ENCODE measurements at places on chromosomes 7 and 10.

GRCh38 chr10:42933448-42934340 is 143.2 kb upstream of the RET start:
- no peaks in the 10 kb centered on the region for H3K36me3 ChIP-seq
- no peak for DNase-seq
- no peaks in the 10 kb centered on the region for H3K4me1 ChIP-seq

DNA sequence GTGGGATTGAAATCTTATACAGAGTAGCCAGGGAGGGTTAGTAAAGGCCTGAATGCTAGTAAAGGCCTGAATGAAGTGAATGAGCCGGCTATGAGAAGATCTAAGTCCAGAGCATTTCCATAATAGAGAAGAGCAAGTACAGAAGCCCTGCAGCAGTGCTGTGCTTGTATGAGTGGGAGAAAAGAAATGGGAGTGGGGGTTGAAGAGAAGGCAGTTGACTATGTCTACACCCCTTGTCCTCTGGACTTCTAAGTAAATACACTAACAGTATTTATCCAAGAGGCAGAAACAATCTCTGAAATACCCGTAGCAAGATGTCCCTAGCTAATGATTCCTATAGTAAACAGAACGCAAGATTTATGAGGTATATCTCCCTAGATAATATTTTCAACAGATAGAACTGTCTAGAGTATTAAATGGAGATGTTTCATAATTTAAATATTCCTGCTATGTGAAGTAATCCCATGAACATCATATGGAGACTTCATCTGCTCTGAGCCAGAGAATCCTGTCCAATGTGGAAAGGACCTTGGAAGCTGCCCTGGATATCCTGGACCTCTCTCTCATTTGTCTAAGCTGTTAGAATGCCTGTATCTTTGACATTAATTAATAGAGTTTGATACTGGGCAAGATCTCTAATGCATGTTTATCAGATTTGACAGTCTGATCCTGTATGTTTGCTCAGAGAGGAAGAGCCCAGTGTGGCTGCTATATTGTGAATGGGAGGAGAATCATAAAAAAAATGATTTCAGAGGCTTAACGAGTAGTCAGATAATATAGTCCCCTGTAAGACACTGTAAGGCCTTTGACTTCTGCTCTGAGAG is 171.6 kb downstream of the LRRN3 start:
- no peak overlapping the region for H3K27ac ChIP-seq
- no peaks in the 10 kb centered on the region for H3K27me3 ChIP-seq
- H3K4me1 ChIP-seq = no peaks in the 10 kb centered on the region
- no peaks in the 10 kb centered on the region for H3K36me3 ChIP-seq
- H3K4me3 ChIP-seq = no peak overlapping the region

DNA sequence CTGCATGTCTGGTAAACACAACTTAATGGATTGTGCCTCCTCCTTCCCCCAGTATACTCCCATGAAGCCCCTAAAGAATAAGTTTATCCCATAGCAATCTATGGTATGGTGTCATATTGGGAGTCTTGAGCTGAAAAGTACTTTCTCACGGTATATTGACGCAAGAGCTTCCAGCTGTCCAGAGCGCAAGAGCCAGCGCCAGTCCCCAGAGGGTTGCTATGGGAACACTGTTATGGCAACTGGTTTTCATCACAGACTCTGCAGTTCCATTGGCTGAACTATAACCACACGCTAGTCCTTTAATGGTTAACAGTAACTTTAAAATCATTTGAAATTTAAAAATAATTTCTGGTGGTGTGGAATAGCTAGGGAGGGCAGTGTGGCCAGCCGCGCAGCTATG is 46.9 kb downstream of the PRPF18 start:
- no peak overlapping the region for H3K4me3 ChIP-seq
- H3K27ac ChIP-seq = no peak overlapping the region
- H3K36me3 ChIP-seq = peaks cover 31% of the 10 kb centered on the region
- no peak for DNase-seq
- H3K27me3 ChIP-seq = no peaks in the 10 kb centered on the region

GRCh38 chr10:69404786-69405185 is 11.9 kb downstream of the TACR2 start:
- no peaks in the 10 kb centered on the region for H3K27me3 ChIP-seq
- H3K4me1 ChIP-seq = no peaks in the 10 kb centered on the region
- no peak overlapping the region for H3K27ac ChIP-seq
- H3K36me3 ChIP-seq = peaks cover 25% of the 10 kb centered on the region
- DNase-seq = no peak
- no peak overlapping the region for H3K4me3 ChIP-seq

GRCh38 chr7:38973760-38974159 is 3.9 kb upstream of the POU6F2 start:
- DNase-seq = no peak
- H3K27me3 ChIP-seq = peaks cover 10% of the 10 kb centered on the region
- H3K4me3 ChIP-seq = no peak overlapping the region
- no peak overlapping the region for H3K27ac ChIP-seq

GRCh38 chr7:49398236-49398635 is 375.2 kb upstream of the VWC2 start:
- H3K4me3 ChIP-seq = no peak overlapping the region
- no peaks in the 10 kb centered on the region for H3K4me1 ChIP-seq
- no peaks in the 10 kb centered on the region for H3K27me3 ChIP-seq
- DNase-seq = no peak
- no peaks in the 10 kb centered on the region for H3K36me3 ChIP-seq
- H3K27ac ChIP-seq = no peak overlapping the region

DNA sequence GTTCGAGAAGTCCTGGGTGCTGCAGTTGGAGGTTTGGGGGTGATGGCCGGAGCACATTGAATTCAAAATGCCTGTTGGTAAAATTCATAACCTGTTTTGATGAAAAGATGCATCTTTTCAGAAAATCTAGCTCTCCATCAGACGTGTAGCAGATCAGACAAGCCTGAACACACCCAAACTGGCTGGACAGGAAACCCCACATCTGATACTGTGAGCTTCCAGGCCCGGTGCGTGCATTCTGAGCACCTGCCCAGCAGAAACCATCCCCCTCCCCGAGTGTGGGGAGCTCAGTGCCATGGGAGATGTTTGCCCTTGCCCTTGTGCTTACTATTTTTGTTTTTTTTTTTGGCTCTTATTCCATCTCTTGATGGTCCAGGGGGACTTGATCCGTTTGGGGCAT is 417.1 kb downstream of the TCERG1L start:
- DNase-seq = no peak
- H3K4me3 ChIP-seq = no peak overlapping the region
- H3K4me1 ChIP-seq = no peaks in the 10 kb centered on the region
- no peaks in the 10 kb centered on the region for H3K27me3 ChIP-seq
- no peaks in the 10 kb centered on the region for H3K36me3 ChIP-seq
- no peak overlapping the region for H3K27ac ChIP-seq

GRCh38 chr10:73358331-73359279 is at the start of gene CFAP70:
Gene CFAP70, minus strand, starts transcription at chr10:73358864. Its CDS starts 4,068 bp downstream, at chr10:73354796.
- no peak within 1 kb of the TSS for H3K27ac ChIP-seq
- no peaks in the 10 kb centered on the region for H3K36me3 ChIP-seq
- H3K4me1 ChIP-seq = no peaks in the 10 kb centered on the region
- no peak within 1 kb of the TSS for H3K4me3 ChIP-seq
- DNase-seq = no peak
- no peaks in the 10 kb centered on the region for H3K27me3 ChIP-seq

- H3K27me3 ChIP-seq = no peaks in the 10 kb centered on the region
- H3K4me3 ChIP-seq = no peak overlapping the region
- H3K36me3 ChIP-seq = no peaks in the 10 kb centered on the region
- H3K4me1 ChIP-seq = peaks cover 11% of the 10 kb centered on the region
- no peak overlapping the region for H3K27ac ChIP-seq
Observed at GRCh38 chr7:138880881-138881578, 83.0 kb upstream of the ATP6V0A4 start.

GRCh38 chr10:72030762-72031543 is 57.4 kb downstream of the SPOCK2 start:
- H3K36me3 ChIP-seq = no peaks in the 10 kb centered on the region
- no peak overlapping the region for H3K27ac ChIP-seq
- DNase-seq = no peak
- peaks cover 3% of the 10 kb centered on the region for H3K27me3 ChIP-seq

DNA sequence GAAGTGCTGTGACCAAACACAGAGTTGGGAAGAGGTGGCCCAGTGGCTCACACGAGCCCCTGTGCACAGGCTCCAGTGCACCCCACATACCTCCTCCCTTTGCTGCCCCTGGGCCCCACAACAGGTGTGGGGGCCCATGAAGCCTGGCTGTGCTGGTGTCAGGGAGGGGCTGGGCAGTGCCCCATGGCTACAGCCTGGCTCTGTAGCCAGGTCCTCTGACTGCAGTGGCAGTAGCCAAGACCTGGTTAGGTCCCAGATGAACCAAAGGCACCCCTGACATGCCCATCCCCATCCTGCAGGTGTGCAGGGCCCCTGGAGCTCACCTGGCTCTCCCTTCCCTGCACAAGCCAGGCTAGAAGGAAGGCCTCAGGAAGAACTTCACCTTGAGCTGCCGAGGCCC is 176.3 kb downstream of the GRID1 start:
- H3K4me1 ChIP-seq = no peaks in the 10 kb centered on the region
- H3K27ac ChIP-seq = no peak overlapping the region
- no peak overlapping the region for H3K4me3 ChIP-seq
- no peak for DNase-seq
- no peaks in the 10 kb centered on the region for H3K27me3 ChIP-seq

GRCh38 chr7:130207033-130207432 is 627 bp upstream of the SSMEM1 start:
- H3K27me3 ChIP-seq = no peaks in the 10 kb centered on the region
- H3K4me1 ChIP-seq = peaks cover 23% of the 10 kb centered on the region
- H3K36me3 ChIP-seq = peaks cover 23% of the 10 kb centered on the region
